ENCODE measurements at places on chromosomes 1 and 21. TPM values are rescaled to one million over a fixed set of nuclear protein-coding genes. Genes with fewer than 3 reads are reported as not detected.

- DNase-seq = no peak
Measured at GRCh38 chr1:178267646-178268094, 173.8 kb downstream of the RASAL2 start.

DNA sequence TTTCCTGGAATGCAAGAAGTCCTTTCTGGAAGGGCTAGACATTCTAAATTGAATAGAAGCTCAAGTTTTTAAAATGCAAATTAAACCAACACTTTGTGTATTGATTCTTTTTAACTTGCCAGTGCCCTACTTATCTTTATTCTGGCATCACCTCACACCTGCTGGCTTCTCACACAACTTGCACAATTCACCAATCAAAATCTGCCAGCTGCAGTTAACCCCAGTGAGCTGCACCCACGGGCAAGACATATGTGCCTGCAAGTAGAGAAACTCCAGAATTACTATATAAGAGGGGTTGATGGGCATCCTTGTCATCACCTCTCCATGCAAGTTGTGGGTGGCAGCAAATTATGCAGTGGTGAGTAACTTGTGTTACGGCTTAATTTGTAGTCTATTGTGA is 11.7 kb upstream of the PLPPR4 start:
- no peak for DNase-seq

DNA sequence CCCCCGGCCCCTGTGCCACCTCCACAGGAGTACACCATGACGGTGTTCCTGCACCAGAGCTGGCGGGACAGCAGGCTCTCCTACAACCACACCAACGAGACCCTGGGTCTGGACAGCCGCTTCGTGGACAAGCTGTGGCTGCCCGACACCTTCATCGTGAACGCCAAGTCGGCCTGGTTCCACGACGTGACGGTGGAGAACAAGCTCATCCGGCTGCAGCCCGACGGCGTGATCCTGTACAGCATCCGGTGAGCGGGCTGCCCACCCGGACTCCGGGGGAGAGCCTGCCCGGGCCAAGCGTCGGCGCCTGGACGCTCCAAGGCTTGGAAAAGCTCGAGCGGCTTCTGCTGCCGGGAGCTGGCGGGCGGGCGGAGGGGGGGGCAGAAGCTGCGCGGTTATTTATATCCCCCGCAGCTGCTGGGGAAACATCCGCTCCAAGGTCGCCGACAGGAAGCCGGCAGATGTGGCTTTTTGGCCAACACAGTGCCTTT is 6.4 kb downstream of the GABRD start:
- DNase-seq = no peak

DNA sequence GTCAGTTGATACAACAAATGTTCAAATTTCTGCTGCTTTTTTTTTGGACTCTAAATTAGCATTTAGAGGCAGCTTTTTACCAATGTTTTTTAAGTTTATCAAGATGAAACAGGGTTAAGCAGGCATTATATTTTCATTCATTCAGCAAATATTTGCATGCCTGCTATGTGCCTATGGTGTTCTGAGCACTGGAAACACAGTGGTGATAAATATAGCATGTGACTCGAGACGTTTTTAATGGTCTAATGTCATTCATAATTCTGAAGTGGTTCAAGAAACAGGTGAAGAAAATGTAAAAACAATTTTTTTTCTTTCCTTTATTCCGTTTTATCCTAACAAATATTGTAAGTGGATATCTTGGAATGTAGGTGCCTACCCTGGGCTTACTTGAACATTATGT is 26.8 kb downstream of the NEK7 start:
- no peak for DNase-seq

Gene FMO3
- total RNA-seq = 1.6 TPM

All from right cardiac atrium (tissue), 5 donors.